ENCODE measurements at places on chromosomes 2 and 18. TPM values are rescaled to one million over a fixed set of nuclear protein-coding genes. Genes with fewer than 3 reads are reported as not detected.
A peak's percentile ranks its signal among the peaks of the same experiment; 100 is the strongest.

DNA sequence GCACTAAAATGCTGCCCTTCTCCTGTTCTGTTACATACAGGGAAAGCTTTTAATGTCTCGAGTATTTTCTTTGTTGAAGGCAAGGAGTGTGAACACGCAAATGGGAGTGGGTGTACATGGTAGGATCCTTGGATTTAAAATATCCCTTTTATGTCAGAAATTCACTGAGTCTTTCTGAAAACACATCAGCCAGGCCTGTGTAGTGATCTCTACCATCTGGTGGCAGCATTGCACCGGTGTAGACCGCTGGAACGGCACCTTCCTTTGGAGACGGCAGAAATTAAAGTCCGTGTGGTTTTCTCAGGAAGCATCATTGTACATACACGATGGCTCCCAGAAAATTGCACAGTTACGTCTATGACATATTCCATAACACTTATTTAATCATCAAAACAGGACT lies 515.8 kb downstream of the GALR1 start:
- H3K36me3 ChIP-seq, result no peaks in the 10 kb centered on the region
- H3K27ac ChIP-seq, result no peak overlapping the region
- H3K4me1 ChIP-seq, result no peaks in the 10 kb centered on the region
- H3K4me3 ChIP-seq, result no peak overlapping the region

GRCh38 chr18:74310411-74310810 lies 5.2 kb upstream of the C18orf63 start:
- no peak overlapping the region for H3K4me3 ChIP-seq
- DNase-seq, result peak; percentile 59
- H3K27me3 ChIP-seq, result peaks cover 6% of the 10 kb centered on the region
- H3K27ac ChIP-seq, result no peak overlapping the region
- H3K4me1 ChIP-seq, result no peaks in the 10 kb centered on the region
- H3K36me3 ChIP-seq, result no peaks in the 10 kb centered on the region

The SERTAD2 gene
- 71.2 TPM for total RNA-seq

- peak; percentile 52 for DNase-seq
- H3K4me1 ChIP-seq, result peaks cover 15% of the 10 kb centered on the region
- H3K4me3 ChIP-seq, result peak overlapping the region; percentile 48
- H3K27ac ChIP-seq, result no peak overlapping the region
These were observed 873 bp upstream of the SH3RF3 start for GRCh38 chr2:109128048-109128615.

DNA sequence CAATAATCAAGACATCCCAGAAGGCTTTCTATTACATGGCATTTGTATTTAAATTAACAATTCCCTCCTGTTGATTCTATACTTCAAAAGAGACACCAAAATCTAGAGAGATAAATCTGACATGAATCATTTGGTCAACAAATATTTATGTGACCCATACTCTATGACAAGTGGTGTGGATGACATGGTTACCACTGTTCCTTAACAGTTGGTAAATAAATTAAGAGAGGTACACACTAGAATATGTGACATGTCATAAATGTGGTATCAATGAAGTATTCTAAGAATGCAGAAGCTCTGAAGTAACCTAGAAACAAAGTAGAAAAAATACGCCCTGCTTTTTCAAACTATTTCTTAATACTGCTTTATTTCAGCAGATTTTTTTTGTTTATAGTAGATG lies 255.4 kb downstream of the EXOC6B start:
- H3K27ac ChIP-seq, result no peak overlapping the region
- no peaks in the 10 kb centered on the region for H3K36me3 ChIP-seq
- H3K4me1 ChIP-seq, result no peaks in the 10 kb centered on the region
- DNase-seq, result no peak
- H3K4me3 ChIP-seq, result no peak overlapping the region

- no peaks in the 10 kb centered on the region for H3K27me3 ChIP-seq
- no peaks in the 10 kb centered on the region for H3K4me1 ChIP-seq
- no peak overlapping the region for H3K4me3 ChIP-seq
These were observed 72.0 kb downstream of the KCNF1 start for GRCh38 chr2:10983711-10984110.

The CRACDL gene
- total RNA-seq, result 0.11 TPM

GRCh38 chr18:8208716-8209115 lies 400.5 kb upstream of the RAB12 start:
- no peak for DNase-seq
- H3K4me1 ChIP-seq, result no peaks in the 10 kb centered on the region
- no peak overlapping the region for H3K4me3 ChIP-seq
- H3K27ac ChIP-seq, result no peak overlapping the region
- H3K27me3 ChIP-seq, result no peaks in the 10 kb centered on the region

DNA sequence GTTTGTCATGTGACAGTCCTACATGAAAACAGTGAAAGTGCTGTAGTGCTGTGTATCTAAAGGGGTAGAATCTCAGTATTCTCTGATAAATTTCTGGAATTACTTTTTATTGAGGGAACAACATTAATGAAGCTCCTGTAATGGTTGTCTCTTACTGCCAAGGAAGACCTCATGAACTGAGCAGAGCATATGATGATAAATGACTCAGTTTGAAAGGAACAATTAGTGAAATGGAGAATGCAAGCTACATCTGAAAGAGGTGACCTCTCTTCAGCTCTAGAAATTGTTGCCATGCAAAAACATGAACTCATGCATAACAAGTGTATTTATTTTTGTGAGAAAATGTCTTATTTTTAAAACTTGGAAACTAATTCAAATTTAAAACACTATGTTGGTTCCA lies 93.6 kb downstream of the SCN9A start:
- DNase-seq, result no peak
- H3K4me1 ChIP-seq, result no peaks in the 10 kb centered on the region
- no peaks in the 10 kb centered on the region for H3K36me3 ChIP-seq
- H3K27me3 ChIP-seq, result no peaks in the 10 kb centered on the region
- H3K4me3 ChIP-seq, result no peak overlapping the region
- H3K27ac ChIP-seq, result no peak overlapping the region

- H3K27ac ChIP-seq, result no peak overlapping the region
- DNase-seq, result peak; percentile 25
- H3K36me3 ChIP-seq, result no peaks in the 10 kb centered on the region
- no peak overlapping the region for H3K4me3 ChIP-seq
- peaks cover 15% of the 10 kb centered on the region for H3K4me1 ChIP-seq
These were observed 55.6 kb downstream of the TGFA start for GRCh38 chr2:70498054-70498453.

DNA sequence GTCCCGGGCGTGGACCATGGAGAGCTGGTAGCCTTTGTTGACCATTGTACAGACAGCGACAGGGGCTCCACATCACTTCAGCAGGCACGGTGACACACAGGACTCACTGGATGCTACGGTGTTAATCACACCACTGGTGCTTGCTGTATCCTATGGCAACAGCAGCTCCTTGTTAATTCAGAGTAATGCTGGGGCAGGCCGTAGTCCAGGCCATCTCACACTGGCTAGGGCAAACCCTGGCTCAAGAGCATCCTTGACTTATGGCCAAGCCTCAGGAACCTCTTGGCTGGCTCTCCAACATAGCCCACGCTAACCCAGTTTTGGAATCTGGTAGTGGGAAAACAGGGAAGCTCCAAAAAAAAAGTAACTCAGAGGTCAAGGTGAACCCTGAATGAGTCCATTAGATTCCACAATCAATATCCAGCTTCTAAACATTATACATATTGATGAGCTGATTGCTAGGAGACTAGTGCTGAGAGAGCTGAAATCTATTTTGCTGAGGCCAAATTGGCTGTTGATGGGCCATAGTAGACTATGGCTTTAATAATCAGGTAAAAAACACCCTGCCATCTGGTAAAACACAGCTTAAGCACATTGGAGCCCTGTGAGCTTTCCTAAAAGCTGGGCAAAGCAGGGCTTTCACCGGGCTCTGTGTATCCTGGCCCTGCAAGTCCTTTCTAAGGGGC lies 253.6 kb downstream of the PRKCE start:
- no peak overlapping the region for H3K27ac ChIP-seq
- H3K27me3 ChIP-seq, result no peaks in the 10 kb centered on the region
- H3K4me1 ChIP-seq, result peaks cover 6% of the 10 kb centered on the region
- no peaks in the 10 kb centered on the region for H3K36me3 ChIP-seq
- no peak for DNase-seq

The SLC23A3 gene
- 0.48 TPM for total RNA-seq

Measured in natural killer cell (primary cell).